ENCODE measurements at places on chromosomes 4 and X.

DNA sequence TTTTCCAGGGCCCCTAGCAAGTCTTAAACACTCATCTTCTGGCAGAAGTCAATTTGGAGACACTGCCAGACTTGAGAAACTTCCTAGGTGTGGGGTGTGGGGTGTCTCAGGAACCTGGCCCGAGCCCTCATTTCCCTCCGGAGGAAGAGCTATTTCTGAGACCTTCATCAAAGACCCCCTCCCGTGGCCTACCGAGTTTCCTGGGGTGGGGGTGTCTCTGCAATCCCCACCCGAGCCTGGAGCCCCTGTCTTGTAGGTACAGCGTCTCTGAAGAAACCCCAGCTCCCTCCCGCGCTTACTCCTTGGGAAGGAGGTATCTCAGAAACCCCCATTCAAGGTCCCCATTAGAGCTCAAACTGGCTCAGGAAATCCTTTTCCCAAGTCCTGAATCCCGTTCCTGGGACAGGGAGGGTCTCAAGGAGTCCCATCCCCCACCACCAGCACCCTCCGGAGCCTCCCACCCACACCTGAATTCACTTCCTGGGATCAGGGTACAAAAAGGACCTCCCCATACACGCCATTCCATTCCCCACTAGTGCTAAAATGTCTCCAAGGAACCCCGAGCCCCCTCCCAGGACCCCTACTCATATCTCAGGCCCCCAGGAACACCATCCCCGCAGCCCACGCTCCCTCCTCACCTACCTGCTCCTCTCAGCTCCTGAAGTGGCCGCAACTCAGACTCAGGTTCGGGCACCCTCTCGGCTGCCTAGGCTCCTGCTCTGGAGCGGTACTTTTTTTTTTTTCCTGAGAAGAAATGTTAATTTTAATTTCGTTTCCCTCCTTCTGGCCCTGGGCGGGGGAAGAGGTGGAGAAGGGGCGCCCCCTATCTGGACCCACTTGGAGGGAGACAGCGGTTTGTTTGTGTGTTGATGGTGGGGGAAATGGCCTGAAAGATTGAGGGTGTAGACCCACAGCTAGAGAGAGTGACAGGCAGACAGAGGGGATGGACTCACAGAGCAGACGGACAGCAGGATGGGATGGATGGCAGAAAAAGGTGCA is 1.1 kb downstream of the SLC38A5 start:
- peak; percentile 40 for DNase-seq

DNA sequence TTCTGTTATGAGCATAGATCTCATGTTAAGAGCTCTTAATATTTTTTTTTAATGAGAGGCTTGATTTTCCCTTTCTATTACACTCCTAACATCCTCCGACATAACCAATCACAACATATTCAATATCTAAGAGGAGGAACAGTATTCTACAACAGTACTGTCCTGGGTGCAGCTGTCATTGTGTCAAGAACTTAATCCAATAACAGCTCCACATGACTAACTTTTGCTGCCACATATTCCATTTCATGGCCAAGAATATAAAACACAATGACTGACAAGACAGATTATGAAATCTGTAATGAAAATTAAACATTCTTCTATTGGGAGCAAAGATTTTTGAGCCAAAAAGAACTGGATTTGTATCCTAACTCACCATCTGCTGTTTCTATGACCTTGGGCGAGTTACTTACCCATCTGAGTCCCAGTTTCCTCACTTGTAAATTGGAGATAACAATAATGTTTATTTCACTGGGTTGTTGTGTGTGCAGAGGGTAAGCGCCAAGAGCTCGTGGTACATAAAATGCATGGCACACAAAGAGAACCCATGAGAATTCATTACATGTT is 405.6 kb downstream of the SPRY1 start:
- DNase-seq, result no peak

- DNase-seq, result no peak
Observed at GRCh38 chr4:75302648-75303047, 211.6 kb downstream of the RCHY1 start.

DNA sequence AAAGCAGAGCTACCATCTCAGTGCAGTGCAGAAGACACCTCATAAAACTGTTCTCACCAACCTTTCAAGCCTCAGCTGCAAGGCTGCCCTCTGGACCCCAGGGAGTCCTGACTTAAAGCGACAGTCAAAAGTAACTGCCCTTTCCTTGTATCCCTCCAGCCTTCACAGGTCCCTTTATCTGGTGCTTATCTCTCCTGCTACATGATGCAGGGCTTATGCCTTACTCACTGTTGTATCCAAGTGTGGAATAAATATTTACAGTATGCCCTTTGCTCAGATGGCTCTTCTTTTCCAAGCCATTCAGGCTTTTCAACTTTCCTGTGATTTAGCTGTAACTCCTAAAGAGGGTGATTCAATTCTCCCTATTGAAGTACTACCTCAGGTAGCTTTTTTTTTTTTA is 92.6 kb downstream of the KDR start:
- DNase-seq, result no peak

DNA sequence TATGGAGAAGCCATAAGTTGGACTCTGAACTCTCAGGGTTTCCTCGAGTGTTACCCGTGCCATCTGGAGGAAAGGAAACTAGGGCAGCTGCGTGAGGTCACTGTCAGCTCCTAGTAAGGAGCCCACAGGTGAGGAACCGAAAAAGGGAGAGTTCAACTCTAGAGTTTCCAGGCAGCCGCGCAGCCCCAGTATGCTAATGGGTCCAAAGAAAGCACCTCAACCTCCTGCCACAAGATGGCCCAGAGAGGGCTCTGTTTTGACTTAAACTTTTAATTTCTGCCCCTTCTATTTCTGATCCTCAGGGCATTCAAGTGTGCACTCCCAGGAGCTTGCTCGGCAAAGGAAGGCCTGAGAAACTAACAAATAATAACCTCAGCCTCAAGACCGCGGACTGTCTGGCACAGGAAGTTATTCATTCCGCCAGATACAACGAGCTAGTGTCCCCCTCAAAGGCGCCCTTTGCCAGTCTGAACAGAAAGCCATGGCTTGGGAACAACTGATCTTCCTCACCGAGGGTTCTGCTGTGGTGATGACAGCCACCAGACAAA is 13.9 kb downstream of the SCARB2 start:
- DNase-seq, result no peak

DNA sequence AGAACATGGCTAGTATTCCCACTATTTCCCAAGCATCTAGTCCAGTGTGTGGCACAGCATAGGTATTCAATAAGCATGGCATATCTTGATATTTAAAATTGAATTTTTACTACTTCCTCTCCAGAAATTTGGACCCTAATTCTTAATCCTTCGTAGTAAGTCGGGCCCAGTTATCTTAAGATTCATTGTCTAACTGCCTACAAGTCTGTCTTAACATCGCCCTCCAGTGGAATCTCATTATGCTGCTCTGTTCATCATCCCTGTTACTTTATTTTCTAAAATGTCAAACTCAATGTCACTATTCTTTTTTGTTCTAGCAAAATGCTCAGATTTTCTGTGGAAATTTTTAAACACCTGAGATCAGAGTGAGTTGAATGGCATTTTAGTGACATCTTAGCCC is 606.2 kb downstream of the KLHL13 start:
- no peak for DNase-seq

DNA sequence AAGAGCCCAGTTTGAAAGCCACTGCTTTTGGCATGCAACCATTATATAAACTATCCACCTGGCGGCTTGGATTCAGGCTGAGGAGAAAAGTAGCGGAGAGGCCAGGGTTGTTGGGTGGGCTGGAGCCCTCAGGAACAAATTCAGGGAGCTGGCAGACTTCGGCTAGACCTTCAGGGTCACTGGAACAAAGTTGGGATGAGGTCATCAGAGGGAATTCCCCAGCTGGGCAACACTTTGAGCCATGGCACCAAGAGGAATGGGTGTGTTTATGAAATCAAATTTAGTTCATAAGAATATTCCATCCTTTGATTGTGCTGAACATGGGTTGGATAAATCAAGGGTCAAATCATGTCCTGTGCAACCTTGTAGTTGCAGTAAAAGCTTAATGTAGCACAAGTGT is 22.0 kb downstream of the MTMR1 start:
- DNase-seq, result no peak

DNA sequence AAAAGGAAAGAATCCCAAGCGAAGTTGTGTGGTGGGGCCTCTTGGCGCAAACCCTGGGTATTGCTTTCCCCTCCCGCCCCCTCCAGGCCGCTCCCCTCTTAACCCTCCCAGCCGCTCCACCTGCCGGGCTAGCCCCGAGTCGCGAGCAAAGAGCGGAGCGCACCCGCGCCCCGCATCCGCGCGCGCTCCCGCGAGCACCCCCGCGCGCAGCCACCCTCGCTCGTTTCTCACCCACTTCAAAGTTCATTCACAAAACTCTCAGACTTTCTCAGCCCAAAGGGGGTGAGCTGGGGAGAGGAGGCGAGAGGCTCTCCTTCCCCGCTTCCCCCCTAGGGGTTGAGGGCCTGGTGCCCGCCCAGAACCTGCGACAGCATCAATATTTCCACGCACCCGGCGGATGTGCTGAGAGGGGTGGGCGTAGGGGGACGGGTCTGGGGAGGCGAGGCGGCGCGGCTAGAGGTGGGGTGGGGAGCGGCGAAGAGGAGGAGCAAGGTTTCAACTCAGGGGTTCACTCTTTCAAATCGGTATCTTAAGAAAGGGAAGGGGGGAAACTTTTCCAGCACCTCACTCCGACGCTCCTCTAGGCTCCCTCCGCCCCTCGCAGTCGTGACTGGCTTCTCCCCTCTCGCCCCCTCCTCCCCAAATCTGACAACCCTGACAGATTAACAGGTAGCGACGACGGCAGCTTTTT is 1.8 kb downstream of the MAML3 start:
- DNase-seq, result peak; percentile 87

GRCh38 chr4:113586072-113586471 is 175.5 kb downstream of the CAMK2D start:
- no peak for DNase-seq

DNA sequence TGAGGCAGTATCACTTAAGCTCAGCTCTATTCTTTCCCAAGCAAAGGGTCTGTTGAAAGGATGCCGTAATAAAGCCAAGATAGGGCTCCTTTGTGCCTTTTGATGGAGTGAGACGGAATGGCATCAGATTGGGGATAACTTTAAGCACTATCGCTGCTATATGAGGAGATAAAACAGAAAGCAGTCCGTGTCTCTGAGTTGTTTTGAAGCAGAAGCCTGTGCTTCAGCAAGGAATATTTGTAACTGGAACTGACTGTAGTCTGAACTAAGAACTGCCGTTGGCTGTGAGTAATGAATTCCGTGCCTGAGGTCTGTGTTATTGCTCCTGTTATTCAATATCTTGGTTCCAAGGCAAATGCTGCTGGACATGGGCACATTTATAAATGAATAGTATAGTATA is 297.4 kb downstream of the ANKRD50 start:
- no peak for DNase-seq

DNA sequence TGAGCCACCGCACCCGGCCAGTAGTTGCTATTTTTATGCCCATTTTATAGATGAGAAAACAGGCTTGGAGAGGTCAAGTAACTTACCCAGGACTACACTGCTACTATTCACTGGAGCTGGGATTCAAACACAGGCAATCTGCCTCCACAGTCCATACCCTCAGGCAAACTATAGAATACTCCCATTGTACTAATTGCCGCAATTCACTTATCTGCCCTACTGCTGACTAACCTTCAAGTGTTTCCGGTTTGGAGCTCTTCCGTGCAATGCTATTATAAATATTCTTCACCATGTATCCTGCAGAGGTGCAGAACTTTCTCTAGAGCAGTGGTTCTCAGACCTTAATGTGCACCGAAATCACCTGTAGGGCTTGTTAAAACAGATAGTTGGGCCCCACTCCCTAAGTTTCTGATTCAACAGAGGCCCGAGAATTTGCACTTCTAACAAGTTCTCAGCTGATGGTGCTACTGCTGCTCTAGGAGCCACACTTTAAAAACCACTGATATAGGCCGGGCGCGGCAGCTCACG is 1.9 kb upstream of the G3BP2 start:
- no peak for DNase-seq

DNA sequence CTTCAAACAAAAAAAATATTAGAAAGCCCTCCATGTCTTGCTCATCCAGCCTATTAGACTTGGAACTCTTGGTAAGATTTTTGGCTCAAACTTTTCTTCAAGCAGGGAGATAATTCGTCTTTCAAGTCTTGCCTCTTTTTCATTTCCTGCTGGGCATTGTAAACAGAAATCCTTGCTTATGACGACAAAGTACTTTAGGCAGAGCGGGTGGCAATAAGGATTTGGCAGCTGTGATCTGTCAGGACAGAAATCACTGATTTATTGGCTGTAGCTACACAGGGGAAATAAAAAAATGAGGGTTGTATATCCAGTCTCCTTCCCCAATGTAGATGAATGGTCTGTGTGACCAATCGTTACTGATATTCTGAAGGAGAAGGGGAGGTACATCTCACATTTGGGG is 121.6 kb downstream of the SLC4A4 start:
- no peak for DNase-seq

DNA sequence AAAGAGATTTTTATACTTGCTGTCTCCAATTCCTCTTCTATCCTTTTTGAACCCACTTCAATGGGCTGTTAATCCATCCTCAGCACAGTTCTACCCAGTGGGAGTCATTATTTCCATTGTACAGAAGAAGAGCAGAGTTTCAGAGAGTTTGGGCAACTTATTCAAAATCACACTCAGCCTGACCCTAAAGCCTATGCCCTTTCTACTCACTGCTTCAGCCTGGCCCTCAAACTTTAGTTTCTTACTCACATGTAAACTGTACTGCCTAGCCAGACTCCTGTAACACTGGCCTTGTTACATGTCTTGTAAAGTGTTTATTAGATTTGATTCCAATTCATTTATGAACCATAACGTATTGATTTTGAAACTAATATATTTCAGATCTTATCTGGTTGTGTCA is 25.1 kb upstream of the USO1 start:
- no peak for DNase-seq

GRCh38 chrX:49071877-49072711 is 1.7 kb downstream of the PRAF2 start:
- no peak for DNase-seq

DNA sequence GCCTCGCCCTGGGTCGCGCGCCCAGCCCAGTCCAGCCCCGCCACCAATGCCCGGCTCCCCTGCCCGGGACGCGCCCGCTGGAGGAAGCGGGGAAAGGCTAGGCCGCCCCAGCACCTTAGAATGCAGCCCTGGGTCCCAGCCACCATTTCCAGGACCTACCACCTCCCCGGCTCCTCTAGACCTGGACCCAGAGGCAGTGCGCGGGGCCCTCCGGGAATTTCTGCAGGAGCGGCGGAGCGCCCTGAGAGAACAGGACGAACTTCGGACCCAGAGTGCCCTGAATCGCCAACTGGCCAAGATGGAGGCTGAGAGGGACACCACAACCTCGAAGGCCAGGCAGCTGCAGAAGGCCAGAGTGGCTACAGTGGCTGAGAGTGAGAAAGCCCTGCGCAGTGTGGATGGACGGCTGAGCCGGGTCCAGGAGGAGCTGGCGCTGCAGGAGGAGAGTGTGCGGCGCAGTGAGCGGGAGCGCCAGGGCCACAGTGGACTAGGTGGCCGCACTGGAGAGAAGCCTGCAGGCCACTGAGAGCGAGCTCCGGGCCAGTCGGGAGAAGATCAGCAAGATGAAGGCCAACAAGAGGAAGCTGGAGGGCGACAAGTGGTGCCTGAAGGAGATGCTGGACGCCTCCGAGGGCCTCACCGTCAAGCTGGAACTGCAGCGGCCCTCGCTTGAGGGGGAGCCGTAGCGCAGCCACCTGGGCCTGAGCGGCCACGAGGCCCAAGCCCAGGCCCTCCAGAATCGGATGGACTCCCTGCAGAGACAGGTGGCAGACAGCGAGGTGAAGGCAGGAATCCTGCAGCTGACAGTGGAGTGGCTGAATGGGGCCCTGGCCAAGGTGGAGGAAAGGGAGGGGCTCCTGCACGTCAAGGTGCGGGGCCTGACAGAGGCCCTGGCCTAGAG is 15.5 kb downstream of the SMIM10L2A start:
- DNase-seq, result no peak
